ENCODE measurements at places on chromosomes 13 and 19. TPM values are rescaled to one million over a fixed set of nuclear protein-coding genes. Genes with fewer than 3 reads are reported as not detected.

Gene SLC44A2
- total RNA-seq: 92.5 TPM

Gene CD209
- 2.6 TPM for total RNA-seq

GRCh38 chr13:31192306-31192705 is 7.5 kb upstream of the B3GLCT start:
- no peak overlapping the region for H3K27ac ChIP-seq
- DNase-seq: no peak
- H3K36me3 ChIP-seq: no peaks in the 10 kb centered on the region
- H3K4me3 ChIP-seq: no peak overlapping the region

Gene PSG6
- not detected for total RNA-seq

Gene RAX2
- not detected for total RNA-seq

- H3K4me3 ChIP-seq: no peak overlapping the region
- no peaks in the 10 kb centered on the region for H3K36me3 ChIP-seq
- H3K4me1 ChIP-seq: no peaks in the 10 kb centered on the region
- H3K27ac ChIP-seq: no peak overlapping the region
- no peak for DNase-seq
These were observed 159.0 kb upstream of the IRS2 start for GRCh38 chr13:109945206-109945960.

DNA sequence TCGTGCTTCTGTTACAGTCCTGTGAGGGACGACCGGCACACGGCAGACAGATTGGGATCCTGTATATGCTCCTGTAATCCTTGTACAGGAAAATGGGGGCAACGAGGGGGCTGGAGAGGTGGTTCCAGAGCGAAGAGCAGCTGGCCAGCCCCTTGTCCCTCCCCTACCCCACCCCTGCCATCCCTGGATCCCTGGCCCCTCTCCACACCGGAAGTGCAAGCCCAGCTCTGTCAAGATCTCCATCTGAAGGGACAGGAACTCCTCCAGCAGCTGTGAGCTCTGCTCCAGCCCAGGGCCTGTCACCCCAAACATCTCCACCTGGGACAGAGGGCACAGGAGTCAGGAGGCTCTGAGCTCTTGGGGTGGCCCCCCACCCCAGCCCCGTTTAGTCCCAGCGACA is 5.5 kb upstream of the CCER2 start:
- H3K27me3 ChIP-seq: no peaks in the 10 kb centered on the region
- no peak overlapping the region for H3K27ac ChIP-seq
- H3K4me3 ChIP-seq: no peak overlapping the region
- H3K36me3 ChIP-seq: no peaks in the 10 kb centered on the region
- DNase-seq: no peak

Gene CD22
- total RNA-seq: 0.33 TPM

DNA sequence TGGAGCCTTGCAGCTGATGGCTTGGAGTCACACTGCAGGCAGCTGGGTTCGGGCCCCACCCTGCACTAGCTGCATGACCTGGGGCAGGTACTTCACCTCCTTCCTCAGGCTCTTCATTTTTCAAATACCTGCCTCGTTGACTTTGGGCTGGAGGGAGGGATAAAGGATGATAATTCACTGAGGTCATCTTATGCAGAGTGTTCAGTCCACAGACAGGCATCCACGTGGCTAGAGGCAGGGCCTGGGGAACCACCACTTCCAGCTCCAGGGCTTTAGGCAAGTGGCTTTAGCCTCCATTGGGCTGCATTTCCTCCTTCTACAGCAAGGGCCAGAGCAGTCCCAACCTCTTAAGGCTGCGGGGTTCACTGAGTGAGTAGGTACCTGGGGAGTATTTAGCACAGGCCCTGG is 84.8 kb downstream of the SIPA1L3 start:
- peaks cover 6% of the 10 kb centered on the region for H3K4me1 ChIP-seq
- H3K4me3 ChIP-seq: no peak overlapping the region
- no peaks in the 10 kb centered on the region for H3K36me3 ChIP-seq
- no peak for DNase-seq

Gene KIR3DL1
- total RNA-seq: 0.59 TPM

DNA sequence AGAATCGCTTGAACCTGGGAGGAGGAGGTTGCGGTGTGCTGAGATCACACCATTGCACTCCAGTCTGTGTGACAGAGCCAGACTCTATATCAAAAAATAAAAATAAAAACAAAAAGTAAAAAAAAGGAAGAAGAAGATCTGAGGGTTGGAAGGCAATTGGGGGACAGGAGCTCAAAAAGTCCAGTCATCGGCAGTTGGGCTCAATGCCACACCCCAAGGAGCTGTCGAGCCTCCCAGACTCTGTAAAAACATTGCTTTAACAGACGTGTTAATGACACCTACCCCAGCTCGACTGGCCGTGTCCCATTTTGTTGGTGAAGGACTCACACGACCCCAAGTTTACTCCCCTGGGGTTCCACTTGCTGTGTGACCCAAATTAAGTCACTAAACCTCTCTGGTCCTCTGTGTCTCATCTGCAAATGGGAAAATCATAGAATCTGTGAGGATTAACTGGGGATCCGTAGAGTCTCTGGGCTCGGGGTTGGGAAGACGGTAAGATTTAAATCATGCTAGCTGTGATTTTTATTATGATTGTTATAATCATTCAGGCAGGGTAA is 7.0 kb downstream of the GNA15 start:
- H3K4me3 ChIP-seq: no peak overlapping the region
- H3K36me3 ChIP-seq: no peaks in the 10 kb centered on the region
- H3K27ac ChIP-seq: no peak overlapping the region
- H3K4me1 ChIP-seq: no peaks in the 10 kb centered on the region
- no peaks in the 10 kb centered on the region for H3K27me3 ChIP-seq

GRCh38 chr13:40916207-40916998 is 102.7 kb downstream of the ELF1 start:
- DNase-seq: no peak
- H3K4me3 ChIP-seq: no peak overlapping the region
- no peak overlapping the region for H3K27ac ChIP-seq
- H3K36me3 ChIP-seq: no peaks in the 10 kb centered on the region
- H3K4me1 ChIP-seq: no peaks in the 10 kb centered on the region

GRCh38 chr19:13063461-13064091 is 39.1 kb downstream of the LYL1 start:
- no peaks in the 10 kb centered on the region for H3K27me3 ChIP-seq
- no peak for DNase-seq
- H3K4me1 ChIP-seq: peaks cover 66% of the 10 kb centered on the region

GRCh38 chr19:13118424-13119193 is 545 bp downstream of the NACC1 start:
- no peaks in the 10 kb centered on the region for H3K27me3 ChIP-seq
- peak overlapping the region; percentile 72 for H3K4me3 ChIP-seq
- no peaks in the 10 kb centered on the region for H3K36me3 ChIP-seq
- no peak for DNase-seq

DNA sequence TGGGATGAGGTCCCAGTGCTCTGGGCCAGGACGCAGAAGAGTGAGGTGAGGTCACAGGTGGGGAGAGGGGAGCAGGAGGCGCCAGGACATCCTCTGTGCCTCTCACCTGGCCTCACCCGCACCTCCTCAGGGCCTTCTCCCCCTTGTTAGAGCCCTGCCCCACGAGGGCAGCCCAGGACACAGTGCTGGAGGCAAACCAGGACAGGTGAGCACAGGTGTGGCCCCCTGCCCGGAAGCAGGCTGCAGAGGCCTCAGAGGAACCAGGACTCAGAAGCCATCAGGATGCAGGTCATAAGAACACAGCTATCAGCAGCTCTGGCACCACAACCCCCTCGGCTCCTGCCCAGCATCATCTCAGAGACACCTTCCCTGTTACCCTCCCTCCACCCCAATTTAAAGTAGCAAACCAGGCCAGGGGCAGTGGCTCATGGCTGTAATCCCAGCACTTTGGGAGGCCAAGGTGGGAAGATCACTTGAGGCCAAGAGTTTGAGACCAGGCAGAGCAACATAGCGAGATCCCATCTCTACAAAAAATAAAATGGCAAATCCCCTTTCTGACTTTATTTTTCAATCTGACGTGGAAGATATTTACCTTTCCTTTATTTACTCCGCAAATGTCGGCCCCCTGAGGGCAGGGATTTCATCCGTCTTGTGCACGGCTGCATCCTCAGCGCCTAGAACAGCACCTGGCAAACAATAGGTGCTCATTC is at the start of gene CEACAM16:
CEACAM16 (plus strand) TSS at position 660 of the 710 bp plus-strand sequence. CDS start 2,306 bp downstream, outside the sequence.
- no peak within 1 kb of the TSS for H3K4me3 ChIP-seq
- no peak within 1 kb of the TSS for H3K27ac ChIP-seq
- no peaks in the 10 kb centered on the region for H3K4me1 ChIP-seq
- no peaks in the 10 kb centered on the region for H3K27me3 ChIP-seq
- H3K36me3 ChIP-seq: no peaks in the 10 kb centered on the region

Gene SIGLECL1
- total RNA-seq: not detected

DNA sequence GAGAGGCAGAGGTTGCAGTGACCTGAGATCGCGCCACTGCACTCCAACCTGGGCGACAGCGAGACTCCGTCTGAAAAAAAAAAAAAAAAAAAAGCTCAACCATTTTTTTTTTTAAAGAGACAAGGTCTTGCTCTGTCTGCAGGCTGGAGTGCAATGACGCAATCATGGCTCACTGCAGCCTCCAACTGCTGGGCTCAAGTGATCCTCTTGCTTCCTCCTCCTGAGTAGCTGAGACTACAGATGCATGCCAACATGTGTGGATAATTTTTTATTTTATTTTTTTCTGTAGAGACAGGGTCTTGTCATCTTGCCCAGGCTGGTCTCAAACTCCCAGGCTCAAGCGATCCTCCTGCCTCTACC is 10.3 kb downstream of the EHD2 start:
- peak; percentile 73 for DNase-seq
- no peaks in the 10 kb centered on the region for H3K27me3 ChIP-seq
- H3K4me1 ChIP-seq: peaks cover 6% of the 10 kb centered on the region

Gene IGFL2
- not detected for total RNA-seq

- H3K27ac ChIP-seq: no peak overlapping the region
- no peaks in the 10 kb centered on the region for H3K36me3 ChIP-seq
- H3K4me1 ChIP-seq: no peaks in the 10 kb centered on the region
- DNase-seq: no peak
- no peaks in the 10 kb centered on the region for H3K27me3 ChIP-seq
- H3K4me3 ChIP-seq: no peak overlapping the region
These were observed 436.4 kb downstream of the SLITRK5 start for GRCh38 chr13:88107570-88107969.

Gene PRTN3
- not detected for total RNA-seq

DNA sequence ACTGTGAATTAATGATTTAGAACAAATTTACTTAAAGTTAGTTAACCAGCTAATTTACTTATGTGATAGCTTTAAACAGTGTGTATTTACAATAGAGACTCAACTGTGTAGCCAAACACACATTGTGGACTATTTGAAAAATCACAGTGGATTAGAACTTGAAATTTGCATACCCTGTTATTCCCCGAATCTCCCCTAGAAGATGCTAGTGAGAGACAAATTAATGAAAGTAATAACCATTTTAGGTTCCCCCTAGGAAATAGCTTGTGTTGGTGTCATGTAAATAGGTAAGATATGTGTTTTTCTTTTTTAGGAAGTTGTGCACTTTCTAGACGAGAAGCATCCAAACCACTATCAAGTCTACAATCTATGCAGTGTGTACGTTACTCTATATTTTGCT is 98.5 kb downstream of the C1QTNF9 start:
- no peak overlapping the region for H3K4me3 ChIP-seq
- H3K27ac ChIP-seq: no peak overlapping the region
- no peaks in the 10 kb centered on the region for H3K36me3 ChIP-seq
- no peaks in the 10 kb centered on the region for H3K4me1 ChIP-seq
- H3K27me3 ChIP-seq: no peaks in the 10 kb centered on the region

GRCh38 chr13:34124666-34125306 is 306.8 kb downstream of the RFC3 start:
- DNase-seq: no peak
- H3K27ac ChIP-seq: no peak overlapping the region
- H3K4me3 ChIP-seq: no peak overlapping the region
- H3K27me3 ChIP-seq: no peaks in the 10 kb centered on the region

GRCh38 chr13:30552567-30552966 is 65.2 kb upstream of the USPL1 start:
- no peak for DNase-seq
- H3K4me3 ChIP-seq: no peak overlapping the region
- no peaks in the 10 kb centered on the region for H3K36me3 ChIP-seq
- no peak overlapping the region for H3K27ac ChIP-seq
- H3K27me3 ChIP-seq: no peaks in the 10 kb centered on the region

GRCh38 chr19:9622531-9622930 is 1.5 kb upstream of the ZNF561 start:
- DNase-seq: peak; percentile 47
- H3K27ac ChIP-seq: peak overlapping the region; percentile 56
- no peaks in the 10 kb centered on the region for H3K27me3 ChIP-seq
- H3K4me3 ChIP-seq: peak overlapping the region; percentile 96

Gene KLK3
- 45.2 TPM for total RNA-seq
